Inflammatory macrophage (primary cell): ENCODE measurements at places on chromosomes 16 and 17.

DNA sequence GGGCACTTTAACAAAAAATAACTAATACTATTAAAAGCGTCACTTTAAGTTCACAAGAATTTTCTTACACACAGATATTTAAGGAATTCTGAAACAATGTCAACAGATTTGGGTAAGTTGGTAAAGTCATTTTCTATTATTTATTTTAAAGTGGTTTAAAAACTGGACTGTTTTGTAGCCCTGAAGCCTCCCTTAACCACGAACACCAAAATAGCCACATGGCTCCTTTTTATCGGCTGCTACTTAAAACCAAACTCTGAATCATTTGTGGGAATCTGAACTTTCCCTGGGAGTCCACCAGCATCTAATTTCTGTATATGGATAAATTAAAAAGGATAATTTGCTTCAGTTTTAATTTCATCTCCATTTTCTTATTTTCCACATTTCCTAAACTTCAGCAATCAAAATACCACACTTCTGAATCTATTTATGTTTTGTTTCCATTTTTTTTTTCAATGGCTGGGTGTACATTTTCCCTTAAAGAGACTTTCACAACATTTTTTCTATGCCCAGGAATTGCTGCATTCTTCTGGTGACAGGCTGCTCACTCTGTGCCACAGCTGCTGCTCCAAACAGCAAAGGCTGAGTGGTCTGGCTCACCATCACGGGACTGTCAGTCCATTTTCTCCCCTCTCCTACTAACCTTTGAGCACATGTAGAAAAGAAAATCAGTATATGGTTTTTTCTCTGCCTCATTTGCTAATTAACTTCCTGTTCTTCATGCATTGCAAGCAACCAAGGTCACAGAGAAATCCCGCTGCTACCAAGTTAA, 255.5 kb upstream of the KCNJ16 start:
- no peak for DNase-seq

DNA sequence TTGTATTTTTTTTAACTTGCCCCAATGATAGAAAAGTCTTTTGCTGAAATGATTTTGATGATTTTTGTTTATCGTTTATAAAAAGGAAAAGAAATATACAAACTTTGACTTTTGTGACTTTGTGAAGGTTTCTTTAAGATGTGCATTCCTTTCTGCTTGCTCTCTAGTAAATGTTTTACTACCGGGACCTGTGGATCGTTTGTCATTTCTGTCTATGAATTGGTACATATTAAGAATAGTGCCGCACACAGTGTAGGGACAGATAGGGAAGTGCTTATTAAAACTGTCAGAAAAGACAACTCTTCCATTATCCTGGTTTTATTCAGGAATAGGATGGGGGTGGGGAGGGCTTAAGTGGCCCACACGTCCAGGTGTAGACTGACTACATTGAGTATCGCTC, 8.1 kb upstream of the PSMC5 start:
- no peak for DNase-seq

- DNase-seq: peak; percentile 45
Measured at GRCh38 chr16:24070851-24071250, 185.3 kb upstream of the CACNG3 start.

DNA sequence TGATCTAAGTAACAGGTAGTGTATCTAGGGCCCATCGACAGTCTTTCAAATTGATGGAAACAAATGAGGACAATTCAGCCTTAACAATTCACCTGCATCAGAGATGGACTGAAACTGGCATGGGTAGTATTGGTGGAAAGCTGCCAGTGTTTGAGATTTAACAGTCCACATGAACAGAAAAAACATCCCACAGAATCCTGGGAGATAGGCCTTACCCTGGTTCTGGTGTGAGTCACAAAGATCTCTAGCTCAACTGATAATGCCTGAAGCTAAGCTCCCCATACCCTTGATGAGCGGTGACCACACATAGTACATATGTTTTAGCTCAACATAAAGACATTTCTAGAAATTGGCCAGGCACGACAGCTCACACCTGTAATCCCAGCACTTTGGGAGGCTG, 21.9 kb downstream of the CRK start:
- no peak for DNase-seq

GRCh38 chr17:76497979-76498875, 3.0 kb downstream of the RHBDF2 start:
- no peak for DNase-seq

- DNase-seq: no peak
Measured at GRCh38 chr16:74635303-74635702, 28.4 kb upstream of the GLG1 start.

DNA sequence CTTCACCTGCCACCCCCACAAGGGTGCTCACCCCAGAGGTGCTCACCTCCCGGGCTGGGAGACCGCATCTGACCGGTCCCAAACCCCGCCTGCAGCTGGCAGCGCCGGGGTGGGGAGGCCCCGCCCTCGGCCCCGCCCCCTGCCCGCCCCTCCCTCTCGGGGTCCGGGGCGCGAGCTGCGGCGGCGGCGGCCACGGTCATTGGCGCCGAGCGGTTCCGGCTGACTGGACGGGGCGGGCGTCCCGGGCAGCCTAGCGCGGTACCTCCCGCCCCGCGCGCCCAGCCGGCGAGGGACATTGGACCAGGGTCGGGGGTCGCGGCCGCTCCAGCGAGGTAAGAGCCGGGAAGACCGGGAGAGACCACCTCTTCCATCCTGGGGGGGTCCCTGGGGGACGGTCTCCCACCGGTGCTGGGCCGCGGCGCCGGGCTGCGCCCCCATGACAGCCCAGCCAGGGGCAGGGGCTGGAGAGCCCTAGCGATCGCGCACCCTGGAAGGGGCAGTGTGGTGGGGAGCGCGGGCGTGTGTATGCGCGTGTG, at the start of gene CACNG5:
CACNG5 (plus strand) TSS at position 199 of the 536 bp plus-strand sequence. CDS start 42,216 bp downstream, outside the sequence.
- DNase-seq: no peak

DNA sequence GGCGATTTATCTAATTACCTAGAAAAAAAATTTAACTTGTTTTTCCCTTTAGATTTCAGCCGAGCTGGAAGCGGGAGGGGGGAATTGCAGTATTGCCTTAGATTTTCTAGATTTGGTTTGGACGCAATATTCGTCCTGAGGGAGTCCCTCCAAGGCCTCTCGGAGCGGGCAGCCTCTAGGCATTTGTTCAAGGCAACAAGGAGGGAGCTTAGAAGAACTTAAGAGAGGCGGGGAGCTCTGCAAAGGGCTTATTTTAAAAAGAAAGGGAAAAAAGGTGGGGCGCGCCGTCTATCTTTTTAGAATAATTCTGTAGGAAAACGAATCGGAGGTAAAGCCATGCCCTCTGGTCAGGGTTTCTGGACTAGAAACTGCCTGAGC, 407 bp upstream of the TMEM94 start:
- no peak for DNase-seq

DNA sequence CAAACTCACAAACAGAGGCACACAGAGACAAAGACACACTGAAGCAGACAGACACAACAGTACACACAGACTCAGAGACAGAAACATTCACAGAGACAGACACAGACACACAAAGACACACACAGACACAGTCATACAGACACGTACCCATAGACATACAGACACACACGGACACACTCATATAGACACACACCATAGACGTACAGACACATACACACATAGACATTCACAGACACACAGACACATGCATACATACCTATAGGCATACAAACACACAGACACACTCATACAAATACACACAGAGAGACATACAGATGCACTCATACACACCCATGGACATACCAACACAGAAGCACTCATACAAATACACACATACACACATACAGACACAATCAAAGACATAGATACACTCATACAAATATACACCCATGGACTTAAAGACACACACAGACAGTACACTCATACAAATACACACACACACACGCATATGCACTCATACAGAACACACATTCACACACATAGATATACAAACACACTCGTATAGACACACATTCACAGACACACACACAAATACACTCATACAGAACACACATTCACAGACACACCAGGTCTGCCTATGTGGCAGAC, 19.9 kb upstream of the MRTFB start:
- DNase-seq: no peak

GRCh38 chr17:41812381-41813151, at the start of gene FKBP10:
Gene FKBP10, plus strand, starts transcription at chr17:41813004. Its CDS starts 31 bp downstream, at chr17:41813035.
- no peak for DNase-seq

DNA sequence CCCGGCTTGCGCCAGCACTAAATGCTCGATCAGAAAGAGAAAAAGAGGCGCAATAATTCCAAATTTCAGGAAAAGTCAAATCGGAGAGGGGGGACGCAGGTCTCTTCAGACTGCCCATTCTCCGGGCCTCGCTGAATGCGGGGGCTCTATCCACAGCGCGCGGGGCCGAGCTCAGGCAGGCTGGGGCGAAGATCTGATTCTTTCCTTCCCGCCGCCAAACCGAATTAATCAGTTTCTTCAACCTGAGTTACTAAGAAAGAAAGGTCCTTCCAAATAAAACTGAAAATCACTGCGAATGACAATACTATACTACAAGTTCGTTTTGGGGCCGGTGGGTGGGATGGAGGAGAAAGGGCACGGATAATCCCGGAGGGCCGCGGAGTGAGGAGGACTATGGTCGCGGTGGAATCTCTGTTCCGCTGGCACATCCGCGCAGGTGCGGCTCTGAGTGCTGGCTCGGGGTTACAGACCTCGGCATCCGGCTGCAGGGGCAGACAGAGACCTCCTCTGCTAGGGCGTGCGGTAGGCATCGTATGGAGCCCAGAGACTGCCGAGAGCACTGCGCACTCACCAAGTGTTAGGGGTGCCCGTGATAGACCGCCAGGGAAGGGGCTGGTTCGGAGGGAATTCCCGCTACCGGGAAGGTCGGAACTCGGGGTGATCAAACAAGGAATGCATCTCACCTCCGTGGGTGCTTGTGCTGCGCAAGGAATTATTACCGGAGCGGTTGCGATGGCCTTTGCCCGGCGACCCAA, 4.0 kb upstream of the DLX4 start:
- no peak for DNase-seq

DNA sequence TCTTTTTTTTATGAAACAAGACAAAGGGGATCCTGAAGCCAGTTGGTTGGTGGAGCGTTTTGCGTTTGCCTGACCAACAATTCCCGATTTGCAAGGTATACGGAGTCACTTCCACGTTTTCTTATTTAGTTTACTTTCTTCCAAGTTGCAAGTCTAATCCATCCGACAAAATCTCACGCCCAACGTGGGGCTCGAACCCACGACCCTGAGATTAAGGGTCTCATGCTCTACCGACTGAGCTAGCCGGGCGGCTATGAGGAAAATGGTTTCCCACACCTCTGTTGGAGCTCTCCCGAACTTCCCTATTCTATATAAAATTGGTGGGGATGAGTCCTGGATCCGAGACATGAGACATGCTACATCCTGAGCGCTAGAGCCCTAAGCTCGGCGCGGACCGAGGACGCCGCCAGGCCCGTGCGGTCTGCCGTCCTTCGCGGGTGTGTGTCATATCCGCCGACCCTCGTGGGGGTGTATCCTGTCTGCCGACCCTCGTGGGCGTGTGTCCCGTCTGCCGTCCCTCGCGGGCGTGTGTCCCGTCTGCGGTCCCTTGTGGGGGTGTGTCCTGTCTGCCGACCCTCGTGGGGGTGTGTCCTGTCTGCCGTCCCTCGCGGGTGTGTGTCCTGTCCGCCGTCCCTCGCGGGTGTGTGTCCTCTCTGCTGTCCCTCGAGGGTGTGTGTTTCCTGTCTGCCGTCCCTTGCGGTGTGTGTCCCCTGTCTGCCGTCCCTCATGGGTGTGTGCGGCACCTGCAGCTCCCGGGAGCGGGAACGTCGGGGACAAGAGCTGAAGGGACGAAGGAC, 22.6 kb downstream of the ZNF213 start:
- DNase-seq: peak; percentile 82

DNA sequence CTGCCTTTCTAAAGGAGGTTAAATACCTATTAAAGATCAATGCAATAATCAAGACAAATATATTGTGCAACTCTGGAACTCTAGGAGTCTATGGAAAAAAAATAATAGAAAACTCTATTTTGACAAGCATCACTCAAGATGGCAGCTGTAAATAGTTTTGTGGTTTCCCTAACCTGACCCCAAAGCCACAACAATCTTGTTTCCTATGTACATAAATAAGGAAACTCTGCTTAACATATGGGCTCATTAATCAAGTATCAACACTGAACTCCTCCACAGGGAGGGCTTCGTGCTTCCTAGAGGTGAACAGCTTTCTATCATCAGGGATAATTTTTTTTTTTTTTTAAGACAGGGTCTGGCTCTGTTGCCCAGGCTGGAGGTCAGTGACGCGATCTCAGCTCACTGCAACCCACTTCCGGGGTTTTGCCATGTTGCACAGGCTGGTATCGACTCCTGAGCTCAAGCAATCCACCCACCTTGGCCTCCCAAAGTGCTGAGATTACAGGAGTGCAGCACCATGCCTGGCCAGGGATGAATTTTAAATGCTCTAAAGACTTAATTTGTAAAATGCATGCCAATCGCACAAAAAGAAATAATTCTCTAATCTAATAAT, 42.5 kb downstream of the ARHGAP17 start:
- no peak for DNase-seq

DNA sequence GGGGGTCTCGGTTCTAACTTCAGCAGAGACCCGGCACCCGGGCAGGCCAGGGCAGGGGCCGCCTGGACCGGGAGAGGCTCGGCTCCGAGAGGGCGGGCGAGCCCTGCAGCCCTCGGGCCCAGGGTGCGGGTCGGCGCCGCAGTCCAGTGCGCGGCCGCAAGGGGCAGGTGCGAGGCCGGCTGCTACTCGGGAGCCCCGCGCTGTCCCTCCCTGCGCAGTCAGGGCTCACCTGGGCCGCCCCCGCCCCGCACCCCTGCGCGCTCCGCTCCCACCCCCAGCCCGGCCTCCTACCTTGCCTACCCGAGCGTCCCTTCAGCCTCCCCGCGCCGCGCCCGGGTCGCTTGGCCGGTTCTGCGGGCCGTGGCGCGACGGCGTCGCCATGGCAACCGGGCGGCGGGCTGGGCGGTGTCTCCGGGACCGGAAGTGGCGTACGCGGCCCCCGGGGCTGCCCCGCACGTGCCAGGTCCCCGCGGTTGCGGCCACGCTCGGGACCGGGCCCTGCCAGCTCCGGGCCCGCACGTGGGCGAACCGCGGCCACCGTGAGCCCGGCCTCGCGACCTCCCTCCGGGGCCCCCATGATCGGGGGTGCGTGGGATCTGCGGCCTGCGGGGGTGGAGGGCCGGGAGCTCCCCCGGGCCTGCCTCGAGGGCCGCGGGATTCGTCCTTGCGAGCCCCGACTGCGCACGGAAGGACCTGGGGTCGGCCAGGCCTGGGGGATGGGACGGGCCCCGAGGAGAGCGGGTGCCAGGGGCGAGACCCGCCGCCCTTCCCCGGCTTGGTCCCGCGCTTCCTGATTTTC, at the start of gene CYB561:
CYB561 (minus strand) TSS at position 353 of the 799 bp plus-strand sequence. CDS start 8,759 bp downstream, outside the sequence.
- peak; percentile 76 for DNase-seq

GRCh38 chr16:73949574-73950320, 346.9 kb upstream of the PSMD7 start:
- no peak for DNase-seq

- DNase-seq: no peak
Measured at GRCh38 chr17:27888067-27888466, 5.1 kb downstream of the LYRM9 start.
